AG09319 (cell line): ENCODE measurements at places on chromosomes 16 and 17.

- DNase-seq = no peak
Observed at GRCh38 chr16:75239542-75240122, 11.8 kb downstream of the BCAR1 start.

GRCh38 chr17:72887322-72887721 is 205.2 kb downstream of the SLC39A11 start:
- DNase-seq = no peak

DNA sequence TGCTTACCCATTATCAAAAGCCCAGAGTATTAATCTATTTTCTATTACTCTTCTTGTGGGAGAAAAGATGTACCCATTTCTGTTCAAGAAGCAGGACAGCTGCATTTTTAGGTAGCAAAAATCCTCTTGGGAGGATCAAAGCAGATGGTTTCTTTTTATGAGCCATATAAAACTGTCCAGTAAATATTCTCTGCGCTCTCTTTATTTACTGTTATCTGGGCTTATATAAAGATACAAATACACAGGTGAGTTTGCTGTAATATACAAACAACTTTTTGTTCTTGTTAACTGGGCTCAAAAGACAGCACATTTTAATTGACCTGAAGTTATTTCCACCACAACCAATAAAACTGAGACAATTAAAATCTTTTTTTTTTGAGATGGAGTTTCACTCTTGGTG is 10.1 kb downstream of the PHF12 start:
- no peak for DNase-seq

DNA sequence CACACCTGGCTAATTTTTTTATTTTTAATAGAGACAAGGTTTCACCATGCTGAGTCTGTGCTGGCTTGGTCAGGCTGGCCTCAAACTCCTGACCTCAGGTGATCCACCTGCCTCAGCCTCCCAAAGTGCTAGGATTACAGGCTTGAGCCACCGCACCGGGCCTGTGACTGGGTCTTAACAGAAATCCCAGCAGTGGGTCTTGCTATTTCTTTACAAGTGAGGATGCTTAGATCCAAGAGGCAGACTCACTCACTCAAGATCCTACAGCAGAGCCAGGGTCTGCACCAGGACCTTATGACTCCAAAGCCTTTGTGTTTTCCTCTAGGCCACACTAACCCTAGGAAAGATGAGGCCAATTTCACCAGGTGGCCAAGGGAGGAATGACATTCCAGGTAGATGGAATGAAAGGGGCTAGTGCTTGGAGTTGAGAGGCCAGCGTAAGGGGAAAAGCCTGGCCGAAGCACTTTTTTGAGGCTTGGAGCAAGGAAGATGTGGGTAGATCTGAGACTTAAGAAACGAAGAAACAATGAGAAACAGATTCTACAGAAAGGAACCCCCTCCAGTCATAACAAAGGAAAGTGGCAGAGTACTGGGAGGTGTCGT is 5.7 kb upstream of the STAT5A start:
- DNase-seq = no peak

GRCh38 chr16:13052431-13052830 is 151.0 kb downstream of the SHISA9 start:
- DNase-seq = no peak

DNA sequence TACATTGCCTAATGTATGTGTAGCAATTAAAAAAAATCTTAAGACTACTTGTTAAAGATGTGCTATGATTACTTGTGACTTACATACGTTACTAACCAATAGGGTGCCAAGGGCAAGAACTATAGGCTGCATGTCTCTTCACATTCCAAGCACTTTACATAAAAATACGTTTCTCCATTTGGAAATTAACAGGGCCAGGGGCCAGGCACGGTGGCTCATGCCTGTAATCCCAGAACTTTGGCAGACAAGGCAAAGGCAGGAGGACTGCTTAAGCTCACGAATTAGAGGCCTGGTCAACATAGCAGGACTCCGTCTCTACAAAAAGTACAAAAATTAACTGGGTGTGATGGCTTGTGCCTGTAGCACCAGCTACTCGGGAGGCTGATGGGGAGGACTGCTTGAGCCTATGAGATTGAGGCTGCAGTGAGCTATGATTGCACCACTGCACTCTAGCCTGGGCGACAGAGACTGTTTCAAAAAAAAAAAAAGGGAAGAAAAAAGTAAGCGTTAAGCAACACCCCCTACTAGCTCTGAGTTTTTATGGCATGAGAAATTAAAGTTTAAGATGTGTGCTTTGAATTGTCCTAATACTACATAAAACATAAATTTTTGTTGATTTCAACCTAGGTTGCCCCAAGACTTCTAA is 12.3 kb downstream of the PSMD12 start:
- DNase-seq = no peak

DNA sequence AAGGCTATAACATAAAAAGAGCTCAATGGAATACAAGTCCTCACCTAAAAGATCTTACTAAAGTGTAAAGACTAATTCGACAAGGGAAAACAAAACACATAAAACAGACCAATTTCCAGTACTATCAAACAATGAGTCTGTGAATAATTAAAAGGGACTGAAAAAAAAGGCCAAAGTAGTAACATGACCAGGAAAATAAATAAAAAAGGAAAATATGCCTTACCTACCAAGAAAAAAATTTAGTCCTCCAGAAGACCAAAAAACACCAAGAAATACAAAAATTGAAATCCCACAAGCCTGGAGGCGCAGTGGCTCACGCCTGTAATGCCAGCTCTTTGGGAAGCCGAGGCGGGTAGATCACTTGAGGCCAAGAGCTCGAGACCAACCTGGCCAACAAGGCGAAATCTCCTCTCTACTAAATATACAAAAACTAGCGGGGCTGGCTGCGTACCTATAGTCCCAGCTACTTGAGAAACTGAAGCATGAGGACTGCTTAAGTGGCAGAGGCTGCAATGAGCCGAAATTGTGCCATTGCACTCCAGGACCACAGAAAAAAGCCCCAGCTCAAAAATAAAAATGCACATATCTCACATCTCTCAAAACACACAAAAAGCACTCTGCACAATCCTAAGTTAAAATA is 60.8 kb downstream of the TEX14 start:
- no peak for DNase-seq

GRCh38 chr17:73586921-73587602 is 57.2 kb downstream of the SDK2 start:
- DNase-seq = no peak

GRCh38 chr16:17246974-17247732 is 223.6 kb downstream of the XYLT1 start:
- no peak for DNase-seq

- no peak for DNase-seq
Observed at GRCh38 chr17:27529230-27529796, 73.1 kb downstream of the KSR1 start.

DNA sequence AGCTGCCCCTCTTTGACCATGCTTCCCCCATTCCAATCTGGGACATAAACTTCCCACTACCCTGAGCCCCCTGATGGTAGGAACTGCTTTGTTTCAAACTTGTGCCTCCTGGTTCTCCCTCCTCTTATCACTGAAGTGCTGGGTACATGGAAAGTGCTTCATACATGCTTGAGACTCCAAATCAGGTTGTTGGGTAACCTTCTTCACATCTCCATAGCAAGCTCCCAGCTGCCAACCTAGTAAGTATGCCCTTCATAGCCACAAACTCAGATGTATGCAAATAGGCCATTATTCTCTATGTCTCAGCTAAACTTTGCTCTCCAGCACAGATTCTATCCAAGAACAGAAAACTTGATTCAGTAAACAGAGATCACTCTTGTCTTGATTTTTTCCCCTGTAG is 310.6 kb upstream of the IRX3 start:
- no peak for DNase-seq

DNA sequence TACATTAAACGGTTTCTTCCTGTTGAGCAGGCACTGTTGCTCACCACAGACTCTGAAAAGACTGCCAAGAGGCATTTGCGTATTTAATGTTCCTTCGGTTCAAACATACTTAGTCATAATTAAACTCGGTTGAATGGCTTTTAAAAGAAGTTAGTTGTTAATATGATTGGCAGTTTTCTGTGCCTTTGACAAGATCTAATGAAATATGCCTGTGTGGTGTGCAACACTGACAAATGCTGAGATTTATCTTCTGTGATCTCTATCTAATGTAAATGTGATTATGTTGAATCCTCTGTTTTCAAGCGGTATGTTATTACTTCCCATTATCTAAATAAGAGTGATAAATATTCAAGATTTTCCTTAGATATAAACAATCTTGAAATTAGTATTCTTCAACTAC is 1046.6 kb downstream of the CDH8 start:
- no peak for DNase-seq

GRCh38 chr16:78147911-78148401 is 48.5 kb downstream of the WWOX start:
- no peak for DNase-seq

- DNase-seq = no peak
Observed at GRCh38 chr17:40714473-40714872, 10.9 kb upstream of the KRT24 start.

DNA sequence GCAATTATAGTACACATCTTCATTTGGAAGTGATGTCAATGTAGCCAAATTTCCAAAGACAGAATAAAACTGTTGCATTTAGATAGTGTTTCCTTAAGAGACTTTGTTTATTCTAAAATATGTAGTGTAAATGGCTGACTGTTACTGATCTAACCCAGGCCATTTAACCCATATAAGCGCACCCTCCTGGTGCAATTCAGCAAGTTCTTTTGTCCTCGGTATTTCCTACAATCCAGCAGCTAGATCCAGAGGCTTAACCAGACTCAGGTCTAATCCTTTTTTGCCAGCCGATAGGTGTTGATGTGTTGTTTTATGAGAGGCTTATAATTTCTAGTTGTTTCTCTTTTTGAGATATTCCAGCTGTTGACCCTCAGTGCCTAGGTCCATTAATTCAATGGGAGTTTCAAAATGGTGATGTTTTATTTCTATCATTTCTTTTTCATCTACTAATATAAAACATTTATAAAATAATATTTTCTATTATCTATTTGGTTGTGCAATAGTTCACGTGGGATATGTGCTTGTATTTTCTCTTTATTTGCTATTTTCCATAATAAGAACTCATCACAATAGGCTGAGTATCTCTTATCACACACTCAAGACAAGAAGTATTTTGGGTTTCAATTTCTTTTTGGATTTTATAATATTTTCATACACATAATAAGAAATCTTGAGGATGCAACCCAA is 14.5 kb downstream of the ABCA9 start:
- no peak for DNase-seq

DNA sequence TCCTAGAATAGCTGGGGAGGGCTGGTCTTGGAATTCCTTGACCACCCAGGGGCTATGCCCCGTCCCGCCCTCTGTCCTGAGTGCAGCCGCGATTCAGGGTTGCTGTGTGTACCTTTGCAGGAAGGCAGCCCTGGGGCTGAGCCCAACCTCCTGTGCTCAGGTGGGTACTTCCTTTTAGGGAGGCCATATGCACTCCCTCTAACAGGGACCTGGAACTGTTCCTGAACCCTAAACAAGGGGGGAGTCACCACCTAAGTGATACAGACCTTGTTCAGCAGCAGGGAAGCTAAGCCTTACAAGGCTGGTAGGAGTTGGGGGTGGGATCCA is 24.6 kb downstream of the LLGL2 start:
- no peak for DNase-seq

GRCh38 chr17:72602517-72603419 is 481.9 kb downstream of the SOX9 start:
- DNase-seq = no peak

- DNase-seq = no peak
Observed at GRCh38 chr17:18059283-18059682, 20.1 kb downstream of the GID4 start.

DNA sequence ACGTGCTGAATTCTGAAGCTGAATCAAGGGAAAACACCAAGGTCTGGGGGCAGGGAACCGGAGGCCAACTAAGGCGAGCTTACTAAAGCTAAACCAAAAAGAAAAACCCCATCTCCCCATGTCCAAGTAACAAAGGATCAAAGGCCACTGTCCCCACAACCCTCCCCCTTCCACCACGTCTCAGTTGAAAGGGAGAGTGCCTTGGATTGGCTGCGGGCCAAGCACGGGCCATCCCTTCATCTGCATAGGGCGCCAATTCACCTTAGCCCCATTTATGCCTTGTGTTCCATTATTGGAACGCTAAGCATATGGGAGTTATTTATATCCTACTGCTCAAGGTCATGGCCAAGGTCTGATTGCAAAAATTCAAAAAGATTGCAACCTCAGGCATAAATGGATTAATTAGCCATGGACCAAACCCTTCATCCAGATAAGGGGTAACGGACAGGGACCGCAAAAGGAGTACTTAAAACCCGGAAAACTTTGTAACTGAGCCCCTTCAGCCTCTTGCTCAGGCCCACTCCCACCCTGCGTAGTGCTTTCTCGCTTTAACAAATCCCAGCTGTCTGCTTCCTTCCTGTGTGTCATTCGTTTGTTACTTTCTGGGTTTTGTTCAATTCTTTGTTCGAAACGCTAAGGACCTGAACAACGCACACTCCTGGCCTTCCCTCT is 740 bp upstream of the ATP6V0D1 start:
- DNase-seq = no peak

- DNase-seq = no peak
Observed at GRCh38 chr17:58611331-58611730, 80.5 kb downstream of the TEX14 start.

DNA sequence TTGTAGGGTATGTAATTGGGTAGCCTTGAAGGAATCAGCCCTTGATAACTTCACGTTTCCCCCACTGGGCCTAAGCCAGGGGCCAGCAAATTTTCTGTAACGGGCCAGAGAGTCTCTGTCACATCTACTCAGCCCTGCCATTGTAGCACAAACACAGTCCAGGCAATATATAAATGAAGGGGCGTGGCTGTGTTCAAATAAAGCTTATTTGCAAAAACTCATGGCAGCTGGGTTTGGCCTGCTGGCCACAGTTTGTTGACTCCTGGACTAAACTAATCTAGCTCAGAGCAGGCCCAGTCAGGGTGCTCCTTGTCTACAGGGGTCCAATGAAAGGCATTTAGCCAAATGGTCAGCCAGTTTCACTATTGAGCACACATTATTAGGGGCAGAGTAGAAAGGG is 141.6 kb downstream of the CCDC182 start:
- no peak for DNase-seq

GRCh38 chr17:66341462-66341861 is 39.0 kb downstream of the PRKCA start:
- DNase-seq = no peak

DNA sequence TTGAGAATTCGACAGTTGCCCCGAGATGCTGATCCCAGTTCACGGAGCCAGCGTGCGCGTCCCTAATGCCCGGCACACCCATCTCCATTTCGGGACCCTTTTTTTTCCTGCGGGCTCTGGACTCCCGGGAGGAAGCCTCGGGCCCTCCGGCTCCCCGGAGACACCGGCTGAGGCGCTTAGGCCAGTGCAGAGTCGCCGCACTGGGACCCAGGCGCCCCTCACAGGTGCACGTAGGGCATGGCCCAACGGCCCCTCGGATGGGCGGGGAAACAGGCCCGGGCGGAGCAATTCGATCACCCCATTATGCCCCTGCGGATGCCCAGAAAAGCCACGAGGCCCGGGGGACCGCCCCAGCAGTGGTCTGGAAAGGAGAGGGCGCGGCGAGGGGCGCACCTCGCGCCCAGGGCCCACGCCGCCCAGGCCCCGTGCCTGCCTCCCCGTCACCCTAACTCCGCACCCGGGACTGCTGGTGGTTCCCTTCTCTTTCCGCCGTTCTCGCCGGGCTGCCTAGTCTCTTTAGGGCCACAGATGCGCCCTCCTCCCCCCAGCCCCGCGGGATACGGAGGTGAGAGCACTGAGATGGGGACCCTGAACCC is 18.5 kb upstream of the ZFHX3 start:
- DNase-seq = no peak
